ENCODE measurements at places on chromosomes 2 and 18. TPM values are rescaled to one million over a fixed set of nuclear protein-coding genes. Genes with fewer than 3 reads are reported as not detected.

Gene NABP1
- 17.5 TPM for total RNA-seq

Gene ARHGEF33
- not detected for total RNA-seq

- no peak for DNase-seq
These were observed 16.1 kb downstream of the MOCOS start for GRCh38 chr18:36203360-36203895.

Gene CTNNA2
- total RNA-seq, result not detected

- no peak for DNase-seq
These were observed 443.5 kb downstream of the XIRP2 start for GRCh38 chr2:167331636-167332232.

DNA sequence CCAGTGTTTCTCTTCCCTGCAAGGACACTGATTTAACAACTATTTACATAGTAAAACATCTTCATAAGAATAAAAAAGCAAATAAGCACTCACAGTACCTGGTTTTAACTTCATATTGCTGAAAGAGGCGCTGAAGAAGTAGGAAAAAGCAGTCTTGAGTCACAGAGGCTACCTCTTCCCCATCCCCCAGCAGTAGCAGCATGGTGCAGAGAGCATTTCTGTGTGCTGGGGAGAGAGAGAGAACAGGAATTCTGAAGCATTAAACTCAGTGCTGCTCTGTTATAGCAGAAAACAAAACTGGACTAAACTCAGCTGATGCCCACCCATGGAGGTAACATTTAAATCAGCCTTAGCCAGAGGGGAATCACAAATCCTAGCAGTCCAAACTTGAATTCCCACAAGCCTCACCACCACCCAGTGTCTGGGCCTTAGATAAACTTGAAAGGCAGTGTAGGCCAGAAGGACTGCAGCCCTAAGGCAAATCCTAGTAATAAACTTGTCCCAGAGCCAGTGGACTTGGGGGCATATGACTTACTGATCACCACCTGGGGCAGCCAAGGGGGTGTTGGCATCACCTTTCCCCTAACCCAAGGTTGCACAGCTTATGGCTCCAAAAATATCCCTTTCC lies 321.8 kb upstream of the CWC22 start:
- DNase-seq, result no peak

GRCh38 chr2:199220920-199221319 lies 236.8 kb downstream of the SATB2 start:
- DNase-seq, result no peak

- DNase-seq, result peak; percentile 59
These were observed 156.7 kb downstream of the EVA1A start for GRCh38 chr2:75403991-75404428.

Gene GALNT1
- 25.9 TPM for total RNA-seq

GRCh38 chr2:131031431-131031841 lies 61.8 kb downstream of the FAM168B start:
- DNase-seq, result no peak

Data from CD8-positive, alpha-beta T cell (primary cell).